MV-4-11 (cell line): ENCODE measurements at places on chromosomes 7 and 10.

DNA sequence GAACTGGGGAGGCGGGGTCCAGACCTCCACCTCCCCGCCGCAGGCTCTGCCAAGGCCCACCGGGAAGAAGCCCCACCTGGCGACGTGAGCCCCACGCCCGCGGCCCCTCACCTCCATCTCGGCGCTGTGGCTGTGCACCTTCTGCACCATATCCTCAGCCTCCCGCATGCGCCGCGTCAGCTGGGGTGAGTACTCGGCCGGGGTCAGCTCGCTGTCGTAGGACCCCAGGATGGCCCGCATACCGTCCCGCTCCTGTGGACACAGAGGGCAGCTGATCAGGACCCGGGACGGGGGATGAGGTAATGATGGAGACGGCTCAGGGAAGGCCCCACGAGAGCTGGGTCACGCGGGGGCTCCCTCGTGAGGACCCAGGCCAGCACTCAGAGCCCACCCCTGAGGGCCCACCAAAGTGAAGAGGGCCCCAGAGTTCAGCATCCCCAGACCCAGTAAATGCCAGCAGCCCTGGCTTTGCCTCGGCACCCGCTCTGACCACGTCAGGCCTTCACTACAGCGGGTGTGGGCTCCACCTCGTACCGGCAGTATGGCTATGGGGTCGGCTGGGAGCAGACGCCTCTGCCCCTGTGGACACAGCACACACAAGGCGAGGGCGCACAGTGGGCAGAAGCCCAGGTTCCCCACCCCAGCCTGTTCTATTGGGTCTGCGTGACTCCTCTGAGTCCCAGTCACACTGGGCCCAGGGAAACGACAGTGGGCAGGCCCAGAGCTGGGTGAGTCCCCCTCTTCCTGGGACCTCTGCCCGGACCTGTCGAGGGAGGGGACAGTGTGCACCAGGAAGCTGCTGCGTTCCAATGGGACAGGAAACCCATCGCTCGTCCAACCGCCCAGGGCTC is 218.1 kb downstream of the MAD1L1 start:
- DNase-seq, result no peak

DNA sequence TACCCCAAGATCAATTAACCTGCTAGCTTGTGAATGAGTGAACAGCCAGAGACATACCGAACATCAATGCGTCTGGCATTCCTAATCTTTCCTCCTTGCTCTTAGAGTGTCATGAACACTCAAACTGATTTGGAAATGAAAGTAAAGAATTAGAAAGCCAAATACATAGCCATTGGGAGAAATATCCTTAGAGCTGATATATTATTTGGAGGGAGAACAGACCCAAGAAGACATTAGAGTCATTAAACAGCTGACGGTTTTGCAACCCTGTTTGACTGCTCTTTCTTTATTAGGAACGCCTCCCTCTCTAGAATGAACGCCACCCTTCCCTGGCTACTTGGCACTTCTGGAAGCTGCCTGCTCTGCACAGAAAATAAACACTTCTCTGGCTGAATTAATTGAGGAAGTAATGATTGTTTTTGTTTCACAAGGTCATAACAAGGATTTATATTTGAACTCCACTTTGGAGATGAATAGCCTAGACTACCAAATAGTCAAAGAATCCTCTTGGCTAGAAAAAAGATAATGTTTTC is 42.8 kb downstream of the CTTNBP2 start:
- peak; percentile 4 for DNase-seq

DNA sequence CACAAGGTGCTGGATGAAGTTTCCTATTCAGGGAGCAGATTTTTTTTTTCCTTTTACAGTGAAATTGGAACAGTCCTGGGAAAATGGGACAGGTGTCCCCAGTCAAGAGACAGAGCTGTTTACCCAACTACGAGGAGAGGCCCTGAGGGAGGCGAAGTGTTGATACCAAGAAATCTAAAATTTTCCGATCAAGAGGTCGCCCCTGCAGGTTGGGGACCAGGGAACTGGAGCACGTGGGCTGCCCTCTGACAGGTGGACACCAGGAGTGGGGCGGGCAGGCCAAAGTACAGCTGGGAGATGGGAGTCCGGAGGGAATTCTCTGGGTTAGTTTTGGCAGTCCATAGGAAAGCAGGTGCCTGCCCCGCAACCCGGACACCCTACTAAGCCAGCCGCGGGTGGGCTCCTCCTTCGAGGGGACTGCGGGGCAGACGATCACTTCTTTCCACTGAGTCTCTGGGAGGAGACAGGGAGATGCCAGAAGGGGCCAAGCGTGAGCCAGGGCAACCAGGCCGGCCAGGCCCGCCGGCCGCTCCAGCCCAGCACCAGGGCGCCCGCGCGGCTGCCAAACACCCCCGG is 965 bp upstream of the CAMK1D start:
- DNase-seq, result no peak

DNA sequence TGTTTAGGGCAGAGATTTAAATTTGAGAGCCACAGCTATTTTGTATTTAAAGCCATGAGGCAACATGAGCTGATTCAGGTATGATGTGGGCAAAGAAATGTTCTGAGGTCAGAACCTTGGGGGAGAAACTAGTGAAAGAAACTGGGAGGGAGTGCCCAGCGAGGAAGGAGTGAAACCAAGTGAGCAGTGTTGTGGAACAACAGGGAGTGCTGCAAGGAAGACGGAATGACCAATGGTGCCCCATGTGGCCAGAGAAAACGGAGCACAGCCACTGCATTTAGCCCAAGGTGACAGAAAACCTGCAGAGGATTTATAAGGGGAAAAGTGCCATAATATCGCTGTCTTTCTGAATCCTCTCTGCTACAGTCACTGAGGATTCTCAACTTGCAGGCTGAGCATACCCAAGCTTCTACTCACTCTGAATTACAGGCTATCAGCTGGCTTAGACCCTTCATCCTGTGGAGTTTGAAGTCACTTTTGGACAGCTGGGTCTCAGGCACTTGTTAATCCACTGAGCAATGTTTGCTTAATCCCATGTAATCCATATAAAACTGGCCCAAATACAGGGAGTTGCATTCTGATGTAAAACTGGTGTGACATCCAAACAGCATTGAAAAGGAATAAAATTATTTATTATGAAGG is 777.3 kb downstream of the CCSER2 start:
- DNase-seq, result no peak

DNA sequence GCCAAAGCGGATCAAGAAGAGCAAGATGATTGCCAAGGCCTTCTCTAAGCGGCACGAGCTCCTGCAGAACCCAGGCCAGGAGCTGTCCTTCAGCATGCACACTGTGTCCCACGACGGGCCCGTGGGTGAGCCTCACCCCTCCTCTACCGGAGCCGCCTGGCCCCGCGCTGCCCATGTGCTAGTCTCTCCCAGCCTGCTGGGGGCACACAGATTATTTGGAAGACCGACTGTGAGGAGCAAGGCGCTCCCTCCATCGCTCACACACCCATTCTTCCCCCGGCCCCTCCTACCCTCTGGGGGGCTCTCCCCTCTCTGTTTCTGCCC is 13.9 kb upstream of the AHCYL2 start:
- DNase-seq, result no peak

GRCh38 chr10:3861795-3862194 is 76.8 kb upstream of the KLF6 start:
- no peak for DNase-seq

- DNase-seq, result no peak
These were observed 665.2 kb downstream of the INHBA start for GRCh38 chr7:41037691-41038090.

- no peak for DNase-seq
These were observed 258.6 kb upstream of the MKI67 start for GRCh38 chr10:128384831-128385230.

GRCh38 chr10:131311661-131312477 is at the start of gene TCERG1L:
Gene TCERG1L, minus strand, starts transcription at chr10:131311721. Its CDS starts 86 bp downstream, at chr10:131311635.
- DNase-seq, result no peak

- DNase-seq, result no peak
These were observed 74.0 kb upstream of the SAMD8 start for GRCh38 chr10:75037171-75038153.

DNA sequence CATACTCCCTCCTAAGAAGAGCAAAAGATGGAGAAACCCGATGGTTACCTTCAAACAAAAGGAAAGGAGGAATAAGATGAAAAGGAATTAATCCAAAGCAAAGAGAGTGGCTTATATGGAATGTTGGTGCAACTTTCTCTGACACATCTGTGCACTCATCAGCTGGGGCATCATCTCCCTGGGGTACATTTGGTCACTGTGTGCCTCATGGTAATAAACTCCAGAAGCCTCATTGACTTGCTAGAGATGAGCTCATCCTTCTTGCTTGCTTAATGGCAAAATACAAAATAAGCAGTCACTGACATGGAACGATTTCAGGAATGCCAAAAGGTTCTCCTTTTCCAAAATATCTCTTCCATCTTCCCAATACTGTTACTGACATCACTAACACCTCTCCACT is 22.5 kb downstream of the CAV1 start:
- DNase-seq, result no peak

- no peak for DNase-seq
These were observed 184.7 kb upstream of the PRPS1L1 start for GRCh38 chr7:18212308-18212707.

DNA sequence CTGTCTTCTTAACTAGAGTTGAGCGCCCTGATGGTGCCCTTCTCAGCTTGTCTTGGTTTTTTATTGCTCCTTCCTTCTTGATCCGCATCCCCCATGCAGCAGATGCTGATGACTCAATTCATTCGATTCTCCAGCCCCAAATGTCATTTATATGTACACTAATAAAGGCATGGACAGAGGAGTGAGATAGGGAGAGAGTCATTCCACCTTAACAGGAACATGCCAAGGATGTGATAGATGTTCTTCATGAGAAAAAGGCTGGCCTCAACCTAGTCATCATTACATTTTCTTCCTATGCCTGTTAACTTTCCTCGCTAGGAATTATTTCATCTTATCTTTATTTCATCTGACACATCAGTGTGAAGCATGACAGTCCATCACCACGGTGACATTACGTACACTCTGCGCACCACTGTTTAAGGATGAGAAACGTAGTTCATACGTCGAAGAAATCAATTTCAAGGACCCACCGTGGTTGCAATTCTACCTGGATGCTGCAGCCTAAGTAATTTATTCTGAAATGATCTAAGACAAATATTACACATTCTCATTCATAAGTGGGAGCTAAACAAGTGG is 150.3 kb upstream of the FAM171A1 start:
- no peak for DNase-seq

DNA sequence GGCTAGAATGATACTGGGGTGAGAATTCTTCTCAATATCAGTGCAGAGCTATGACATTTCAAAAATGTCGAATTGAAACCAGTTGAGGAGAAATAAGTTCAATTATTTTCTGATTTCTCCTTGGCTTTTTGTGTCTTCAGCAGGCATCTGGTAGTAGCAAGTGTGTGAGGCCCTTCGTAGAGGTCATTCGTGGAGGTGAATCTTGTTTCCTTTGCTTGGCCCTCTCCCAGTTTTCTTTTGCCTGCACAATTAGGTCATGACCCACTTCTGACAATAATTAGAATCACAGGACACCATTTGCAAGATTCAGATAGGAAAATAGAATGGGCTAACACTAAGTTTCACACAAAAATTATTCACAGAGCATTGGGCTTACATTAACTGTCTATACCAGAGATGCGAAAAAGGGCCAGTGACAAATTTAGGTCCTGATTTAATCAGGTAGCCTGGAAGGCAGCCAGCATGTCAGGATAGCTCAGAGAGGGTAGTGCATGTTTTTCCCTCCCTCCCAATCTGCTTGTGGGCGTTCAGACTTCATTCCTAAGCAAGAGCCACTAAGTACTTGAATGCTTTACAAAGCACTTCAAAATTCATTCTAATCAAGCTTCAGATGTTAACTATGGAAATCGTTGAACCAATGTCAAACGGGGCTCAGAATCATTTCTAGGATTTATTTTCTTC is 24.0 kb upstream of the A1CF start:
- no peak for DNase-seq

DNA sequence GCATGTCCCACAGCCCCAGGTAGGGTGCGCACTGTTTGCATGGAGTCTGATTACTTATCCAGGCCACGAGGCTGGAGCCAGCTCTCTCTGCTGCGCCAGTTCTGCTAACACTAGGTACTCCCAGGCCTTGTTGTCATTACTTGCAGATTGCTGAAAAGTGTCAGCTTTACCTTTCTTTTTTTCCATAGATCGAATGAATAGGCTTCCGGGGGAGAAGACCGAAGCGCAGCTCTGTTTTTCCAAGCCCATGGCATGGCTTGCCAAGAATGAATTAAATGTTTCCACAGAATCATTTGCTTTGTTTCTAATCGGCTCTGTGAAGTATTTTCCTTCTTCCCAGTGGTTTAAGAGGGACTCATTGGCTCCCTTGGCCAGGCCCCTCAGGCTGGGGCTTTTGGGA is 285.8 kb downstream of the BMPER start:
- DNase-seq, result no peak
